Articular chondrocyte of knee joint (primary cell): ENCODE measurements at places on chromosomes 1 and 21. TPM values are rescaled to one million over a fixed set of nuclear protein-coding genes. Genes with fewer than 3 reads are reported as not detected.

Gene EPHA10
- not detected in 2 replicates for total RNA-seq

Gene KHDC4
- total RNA-seq = 24.6 and 29.1 TPM in 2 replicates

Gene RNU5D-1
- total RNA-seq = not detected in 2 replicates

Gene CFAP410
- 8.3 and 12.3 TPM in 2 replicates for total RNA-seq

Gene ABCG1
- total RNA-seq = 0.11 TPM in 1 of 2 replicates, not detected in the other

Gene PGM1
- total RNA-seq = 120 and 133 TPM in 2 replicates

Gene SPRR2B
- total RNA-seq = not detected in 2 replicates

Gene MEX3A
- total RNA-seq = 0.91 and 1.1 TPM in 2 replicates

Gene BLACAT1
- under 0.01 and 0.13 TPM in 2 replicates for total RNA-seq

Gene MIB2
- total RNA-seq = 35.7 and 37.9 TPM in 2 replicates

Gene SYNC
- total RNA-seq = 111 and 116 TPM in 2 replicates

Gene SMIM12
- total RNA-seq = 24.4 and 40.9 TPM in 2 replicates

Gene FAM110D
- not detected in 2 replicates for total RNA-seq

Gene OR2T35
- total RNA-seq = not detected in 2 replicates

Gene BACE2
- 65.1 and 84.2 TPM in 2 replicates for total RNA-seq

Gene ERRFI1
- total RNA-seq = 96.4 and 120 TPM in 2 replicates

Gene ATP1A1
- 156 and 165 TPM in 2 replicates for total RNA-seq

Gene SMIM1
- total RNA-seq = 0.54 TPM in 1 of 2 replicates, not detected in the other

Gene PRMT6
- 15.8 and 16.3 TPM in 2 replicates for total RNA-seq

Gene IL10
- 0.26 and 0.54 TPM in 2 replicates for total RNA-seq

Gene CDA
- total RNA-seq = 10.1 and 15.0 TPM in 2 replicates

Gene SERTAD4
- total RNA-seq = 0.11 TPM in 1 of 2 replicates, not detected in the other

Gene MRPS15
- total RNA-seq = 71.9 and 84.3 TPM in 2 replicates

Gene TRIM46
- 2.0 and 3.5 TPM in 2 replicates for total RNA-seq

Gene ERG
- 74.6 and 102 TPM in 2 replicates for total RNA-seq

Gene SPATA21
- not detected in 2 replicates for total RNA-seq

Gene TOR1AIP1
- total RNA-seq = 98.9 and 105 TPM in 2 replicates

Gene IL20
- total RNA-seq = not detected in 2 replicates

Gene APOBEC4
- total RNA-seq = not detected in 2 replicates

Gene ARHGEF2
- total RNA-seq = 97.5 and 117 TPM in 2 replicates

Gene GUCA2B
- not detected in 2 replicates for total RNA-seq

Gene SAMD11
- total RNA-seq = 19.9 and 36.2 TPM in 2 replicates

Gene DISP3
- total RNA-seq = under 0.01 TPM in 2 replicates

Gene ODF2L
- total RNA-seq = 55.1 and 58.9 TPM in 2 replicates

Gene PRRX1
- 439 and 488 TPM in 2 replicates for total RNA-seq

Gene OXCT2
- 2.2 and 3.4 TPM in 2 replicates for total RNA-seq

Gene FOXD2
- total RNA-seq = 3.5 and 4.4 TPM in 2 replicates

Gene VSIG8
- not detected in 2 replicates for total RNA-seq

Gene HCRTR1
- not detected in 2 replicates for total RNA-seq
